ENCODE measurements at places on chromosomes 3 and 15.

DNA sequence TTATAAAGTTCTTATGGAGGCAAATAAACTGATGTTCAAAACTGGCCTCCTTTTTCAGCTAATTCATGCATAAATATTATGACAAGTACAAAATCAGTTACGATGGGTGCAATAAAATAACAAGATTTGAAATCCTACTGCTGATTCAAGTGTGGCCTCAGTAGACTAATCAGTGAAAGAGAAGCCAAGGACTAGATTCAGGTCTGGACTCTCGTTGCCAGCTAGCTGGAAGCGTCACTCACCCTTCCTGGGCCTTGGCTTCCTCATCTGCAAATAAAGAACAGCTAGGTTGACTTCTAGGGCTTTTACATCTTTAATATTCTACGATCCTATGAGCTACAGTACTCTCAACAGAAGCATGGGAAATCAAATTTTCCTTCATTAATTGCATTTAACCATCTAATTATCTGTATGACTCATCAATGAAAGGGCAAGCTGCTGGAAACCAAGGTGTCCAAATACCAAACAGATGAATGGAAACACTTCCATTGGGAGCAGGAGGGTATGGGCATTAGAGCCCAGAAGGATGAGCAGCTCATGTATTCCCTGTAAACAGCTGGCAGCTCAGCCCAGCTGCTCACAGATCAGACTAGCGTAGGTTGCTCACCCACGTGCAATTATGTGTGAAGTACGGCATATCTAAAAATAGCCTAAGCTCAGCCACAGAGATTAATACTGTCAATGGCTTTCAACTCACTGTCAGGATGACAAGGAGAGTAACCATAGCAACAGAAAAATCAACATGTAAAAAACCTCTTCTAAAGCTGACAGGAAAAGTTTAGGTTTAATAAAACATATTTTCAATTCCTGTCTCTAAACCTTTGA is 294.8 kb downstream of the PLCL2 start:
- no peak for DNase-seq

DNA sequence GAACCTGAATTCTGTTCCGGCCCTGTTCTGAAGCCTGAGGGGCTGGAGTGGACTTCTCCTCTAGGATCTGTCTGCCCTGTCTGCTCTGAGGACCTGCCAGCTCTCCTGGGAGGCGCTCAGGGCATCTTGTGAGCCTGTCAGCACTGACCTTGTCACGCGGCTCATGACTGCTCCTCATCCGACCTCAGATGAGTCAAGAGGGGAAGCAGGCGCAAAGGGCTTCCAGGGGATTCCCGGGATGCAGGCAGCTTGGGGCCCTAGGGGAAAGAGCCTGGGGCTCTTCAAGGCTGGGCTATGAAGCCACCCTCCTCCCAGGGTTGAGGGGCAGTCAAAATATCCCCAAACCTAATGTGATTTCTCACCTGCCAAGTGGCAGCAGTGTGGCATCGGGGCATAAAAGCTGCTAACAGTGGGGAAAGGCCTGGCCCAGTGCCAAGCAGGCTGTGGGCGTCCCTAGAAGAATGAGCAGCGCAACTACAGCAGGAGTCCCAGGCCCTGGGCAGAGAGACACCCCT is 27.6 kb upstream of the ANKDD1A start:
- DNase-seq = no peak

- DNase-seq = no peak
Observed at GRCh38 chr3:148763986-148764935, 63.4 kb upstream of the CPB1 start.

DNA sequence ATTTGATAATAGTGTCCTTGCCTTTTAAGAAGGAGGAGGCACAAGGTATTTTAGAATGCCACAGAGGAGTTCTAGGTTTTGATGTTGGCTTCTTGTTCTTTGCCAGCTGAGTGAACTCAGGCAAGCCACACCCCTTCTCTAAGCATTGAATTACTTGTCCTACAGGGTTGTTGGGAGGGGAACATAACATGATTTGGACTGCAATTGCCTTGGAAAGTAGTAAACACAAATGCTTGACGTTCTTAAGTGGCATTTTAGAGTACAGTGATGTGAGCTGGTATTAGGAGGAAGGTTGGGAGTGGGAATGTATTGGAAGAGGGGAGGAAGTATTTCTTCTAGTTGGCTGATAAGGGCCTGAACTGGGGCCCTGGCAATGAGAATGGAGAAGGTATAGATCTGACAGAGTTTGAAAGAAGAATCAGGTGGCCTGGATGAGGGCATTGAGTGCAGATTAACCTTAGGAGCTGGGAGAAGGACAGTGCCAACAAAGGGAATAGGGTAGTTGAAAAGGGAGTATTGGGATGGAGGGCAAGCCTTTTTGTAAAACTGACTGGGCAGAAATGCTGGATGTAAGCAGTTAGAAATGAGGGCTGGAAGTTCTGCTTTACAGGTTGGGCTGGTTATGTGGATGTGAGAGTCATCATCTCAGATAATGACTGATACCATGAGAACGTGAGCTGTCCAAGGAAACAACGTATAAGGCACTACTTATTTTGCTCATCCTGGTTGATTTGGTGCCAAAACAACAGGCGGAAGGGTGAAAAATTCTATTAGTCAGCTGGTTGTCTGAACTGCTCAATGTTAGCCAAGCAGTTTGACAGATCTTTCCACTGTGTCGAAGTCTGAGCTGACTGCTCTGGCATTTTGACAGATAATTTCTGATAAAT is 16.7 kb downstream of the KAT2B start:
- no peak for DNase-seq

GRCh38 chr3:106115557-106115956 is 246.7 kb upstream of the CBLB start:
- no peak for DNase-seq

All from HS-27A (cell line).